Trophoblast cell (in vitro differentiated cells and primary cell): ENCODE measurements at places on chromosomes 7 and 10.

GRCh38 chr10:30811276-30812017, 181.9 kb upstream of the LYZL2 start:
- no peak overlapping the region for H3K4me3 ChIP-seq
- H3K4me1 ChIP-seq, result peaks cover 3% of the 10 kb centered on the region
- no peak for DNase-seq
- H3K27me3 ChIP-seq, result no peaks in the 10 kb centered on the region
- no peaks in the 10 kb centered on the region for H3K36me3 ChIP-seq

- no peak overlapping the region for H3K27ac ChIP-seq
- peaks cover 5% of the 10 kb centered on the region for H3K4me1 ChIP-seq
- DNase-seq, result peak; percentile 42
- H3K27me3 ChIP-seq, result no peaks in the 10 kb centered on the region
- no peak overlapping the region for H3K4me3 ChIP-seq
- no peaks in the 10 kb centered on the region for H3K36me3 ChIP-seq
These were observed 251.7 kb upstream of the PITRM1 start for GRCh38 chr10:3424111-3424851.

DNA sequence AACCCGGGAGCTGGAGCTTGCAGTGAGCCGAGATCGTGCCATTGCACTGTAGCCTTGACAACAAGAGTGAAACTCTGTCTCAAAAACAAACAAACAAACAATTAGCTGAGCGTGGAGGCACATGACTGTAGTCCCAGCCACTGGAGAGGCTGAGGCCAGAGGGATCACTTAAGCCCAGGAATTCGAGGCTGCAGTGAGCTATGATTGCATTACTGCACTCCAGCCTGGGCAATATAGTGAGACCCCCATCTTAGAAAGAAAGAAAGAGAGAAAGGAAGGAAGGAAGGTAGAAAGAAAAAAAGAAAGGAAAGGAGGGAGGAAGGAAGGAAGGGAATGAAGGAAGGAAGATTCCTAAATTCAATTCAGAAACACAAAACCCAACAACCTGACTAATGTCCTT, 141.3 kb upstream of the TNRC18 start:
- peak; percentile 92 for DNase-seq
- no peak overlapping the region for H3K4me3 ChIP-seq
- H3K27me3 ChIP-seq, result no peaks in the 10 kb centered on the region
- no peak overlapping the region for H3K27ac ChIP-seq
- H3K4me1 ChIP-seq, result peaks cover 6% of the 10 kb centered on the region

DNA sequence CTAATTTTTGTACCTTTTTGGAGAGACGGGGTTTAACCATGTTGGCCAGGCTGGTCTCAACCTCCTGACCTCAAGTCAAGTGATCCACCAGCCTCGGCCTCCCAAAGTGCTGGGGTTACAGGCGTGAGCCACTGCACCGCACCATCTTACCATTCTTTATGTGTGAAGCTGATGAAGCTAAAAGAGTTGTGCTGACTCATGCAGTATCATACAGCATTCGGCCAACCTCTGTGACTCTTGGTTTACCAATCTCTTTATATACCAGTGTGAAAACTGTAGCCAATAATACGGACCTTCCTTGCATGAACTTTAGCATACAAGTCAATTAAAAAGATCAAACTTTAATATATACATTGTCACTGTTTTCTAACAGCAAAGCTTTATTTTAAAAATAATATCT, 878.2 kb upstream of the MBL2 start:
- H3K27ac ChIP-seq, result no peak overlapping the region
- no peaks in the 10 kb centered on the region for H3K36me3 ChIP-seq
- no peak overlapping the region for H3K4me3 ChIP-seq
- H3K27me3 ChIP-seq, result no peaks in the 10 kb centered on the region
- DNase-seq, result no peak

- no peak overlapping the region for H3K27ac ChIP-seq
- H3K4me1 ChIP-seq, result no peaks in the 10 kb centered on the region
- no peak overlapping the region for H3K4me3 ChIP-seq
- H3K27me3 ChIP-seq, result no peaks in the 10 kb centered on the region
- peaks cover 82% of the 10 kb centered on the region for H3K36me3 ChIP-seq
These were observed 11.4 kb downstream of the ZSWIM8 start for GRCh38 chr10:73796766-73797165.

GRCh38 chr10:122148876-122149560, 122.1 kb upstream of the BTBD16 start:
- no peak overlapping the region for H3K4me3 ChIP-seq
- H3K4me1 ChIP-seq, result peaks cover 6% of the 10 kb centered on the region
- no peak for DNase-seq
- H3K27me3 ChIP-seq, result no peaks in the 10 kb centered on the region
- H3K36me3 ChIP-seq, result peaks cover 3% of the 10 kb centered on the region
